ENCODE measurements at places on chromosomes 3 and 15.
A peak's percentile ranks its signal among the peaks of the same experiment; 100 is the strongest.

GRCh38 chr3:44918087-44918486 is 43.7 kb downstream of the TGM4 start:
- DNase-seq: no peak

- no peak for DNase-seq
Measured at GRCh38 chr3:79063624-79064023, 704.2 kb downstream of the ROBO1 start.

DNA sequence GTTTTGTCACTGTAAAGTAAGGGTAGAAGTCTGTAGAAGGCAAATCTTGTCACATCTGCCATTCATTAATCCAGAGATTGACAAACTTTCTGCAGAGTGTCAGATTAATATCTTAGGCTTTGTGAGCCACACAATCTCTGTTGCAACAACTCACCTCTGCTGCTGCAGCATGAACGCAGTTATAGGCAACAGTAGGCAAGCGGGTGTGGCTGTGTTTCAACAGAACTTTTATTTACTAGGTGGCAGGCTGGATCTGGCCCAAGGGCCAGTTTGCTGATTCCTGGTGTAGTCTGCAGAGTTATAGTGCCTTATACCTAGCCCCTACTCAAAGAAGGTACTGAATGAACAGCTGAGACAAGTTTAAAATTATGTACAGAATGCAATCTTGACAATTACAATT is 396.7 kb downstream of the FOXP1 start:
- peak; percentile 41 for DNase-seq

DNA sequence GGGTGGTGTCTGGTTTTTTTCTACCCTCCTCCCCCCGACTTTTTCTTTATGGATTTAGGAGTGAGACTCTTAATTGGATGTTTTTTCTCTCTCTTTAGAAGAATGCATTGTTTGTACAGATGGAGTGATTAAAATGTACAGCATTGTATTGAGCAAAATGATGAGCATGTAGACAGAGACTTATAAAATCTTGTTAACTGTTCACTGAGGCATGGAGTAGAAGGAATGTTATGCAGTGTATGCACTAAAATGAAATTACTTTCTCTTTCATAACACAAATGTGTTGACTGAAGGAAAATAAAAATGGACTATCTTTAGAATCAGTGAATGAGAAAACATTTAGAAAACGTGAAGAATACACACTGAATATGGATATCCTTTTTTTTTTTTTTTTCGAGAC is 39.8 kb downstream of the ZFAND6 start:
- no peak for DNase-seq

- DNase-seq: no peak
Measured at GRCh38 chr15:31957581-31957980, 72.7 kb upstream of the CHRNA7 start.

- no peak for DNase-seq
Measured at GRCh38 chr3:60417576-60417975, 833.7 kb downstream of the FHIT start.

DNA sequence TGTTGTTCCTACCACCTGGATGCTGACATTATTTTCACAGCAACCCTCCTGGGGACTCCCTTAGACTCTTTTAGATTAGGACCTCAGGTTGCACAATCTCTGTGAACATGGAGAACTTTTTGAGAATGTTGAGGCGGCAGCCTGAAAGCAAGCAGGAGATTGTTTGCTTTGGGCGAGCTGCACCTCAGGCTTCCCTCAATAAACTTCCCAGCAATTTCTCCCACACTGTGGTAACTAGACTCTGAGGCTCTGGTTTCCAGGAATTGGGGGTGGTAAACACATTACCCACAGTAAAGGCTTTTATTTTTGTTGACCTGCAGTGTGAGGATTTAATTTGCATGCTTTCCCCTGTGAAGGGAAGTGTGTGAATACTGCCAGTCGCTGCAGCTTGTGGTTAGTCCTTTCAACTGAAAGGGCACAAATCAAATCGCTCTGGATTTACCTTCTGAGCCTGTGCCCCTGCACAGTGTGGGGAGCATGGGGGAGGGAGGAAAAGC is 35.2 kb upstream of the SIAH2 start:
- no peak for DNase-seq

GRCh38 chr3:123656691-123657090 is 71.8 kb upstream of the HACD2 start:
- peak; percentile 40 for DNase-seq

DNA sequence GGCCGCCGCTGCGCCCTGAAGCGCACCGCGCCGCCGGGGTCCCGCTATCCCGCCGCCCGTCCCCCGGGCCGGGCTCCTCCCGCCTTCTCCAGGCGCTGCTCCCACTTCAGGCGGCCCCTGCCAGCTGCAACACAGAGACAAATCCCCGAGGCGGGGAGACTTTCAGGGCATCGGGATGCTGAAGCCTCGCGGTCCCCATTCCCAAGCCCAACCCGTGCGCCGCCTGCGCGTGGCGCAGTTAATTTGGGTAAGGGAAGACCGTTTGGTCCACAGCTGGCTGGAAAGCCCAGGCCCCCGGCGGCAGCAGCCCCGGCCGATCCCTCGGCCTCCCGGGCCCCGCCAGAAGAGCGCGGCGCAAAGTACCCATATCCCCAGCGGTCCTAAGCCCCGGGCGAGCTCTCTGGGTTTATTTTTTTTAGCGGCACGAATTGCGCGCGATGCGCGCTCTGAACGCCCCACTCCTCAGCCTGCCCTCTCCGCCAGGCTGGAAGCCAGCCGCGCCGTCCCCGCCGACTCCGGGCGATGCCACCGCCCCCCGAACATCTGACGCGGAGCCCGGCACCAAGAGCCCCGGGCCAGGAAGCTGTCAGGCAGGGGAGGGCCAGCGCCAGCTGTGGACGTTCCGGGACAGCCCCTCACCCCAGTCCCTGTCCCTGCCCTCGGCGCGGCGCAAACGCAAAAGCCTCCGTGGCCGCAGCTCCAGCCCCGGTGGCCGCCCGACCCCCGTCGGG is 517 bp downstream of the FBN1 start:
- DNase-seq: peak; percentile 57

- no peak for DNase-seq
Measured at GRCh38 chr15:98002866-98003265, 42.4 kb downstream of the ARRDC4 start.

DNA sequence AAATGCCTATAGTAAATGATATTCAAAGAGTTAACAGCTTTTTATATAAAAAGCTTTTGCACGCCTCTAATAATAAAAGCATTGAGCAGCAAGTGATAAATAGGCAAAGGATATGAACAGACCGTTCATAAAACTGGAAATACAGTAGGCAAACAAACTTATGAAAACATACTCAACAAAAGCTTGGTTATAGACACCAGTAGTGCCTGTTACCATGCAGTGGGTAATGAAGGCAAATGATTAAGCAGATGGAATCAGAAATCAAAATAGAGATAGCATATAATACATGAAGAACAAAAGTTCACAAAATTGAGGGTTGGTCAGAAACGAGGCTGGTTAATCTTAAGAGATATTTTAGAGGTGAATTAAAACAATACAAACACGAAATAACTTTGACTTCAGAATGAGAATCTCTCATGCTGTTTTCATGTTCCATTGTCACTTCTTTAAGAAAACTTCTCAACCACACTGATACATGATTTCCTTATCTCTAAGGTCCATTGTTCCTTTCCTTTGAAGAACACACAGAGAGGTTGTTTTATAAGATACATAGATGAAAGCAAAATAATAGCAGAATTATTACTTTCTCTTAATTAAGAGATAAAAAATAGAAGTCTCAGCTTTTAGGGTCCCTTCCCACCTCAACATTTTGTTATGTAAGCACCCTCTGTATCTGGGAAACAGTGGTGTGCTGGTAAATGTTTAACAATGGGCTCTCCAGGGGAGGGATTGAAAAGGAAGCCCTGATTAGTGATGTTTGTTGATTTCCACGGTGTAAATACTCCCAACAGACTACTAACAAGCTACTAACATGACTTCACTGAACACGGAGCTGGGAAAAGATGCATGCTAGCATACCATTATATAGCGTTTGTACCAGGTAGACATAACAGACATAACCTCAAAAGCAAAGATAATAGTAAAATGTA is 12.6 kb downstream of the RASGRP1 start:
- no peak for DNase-seq

DNA sequence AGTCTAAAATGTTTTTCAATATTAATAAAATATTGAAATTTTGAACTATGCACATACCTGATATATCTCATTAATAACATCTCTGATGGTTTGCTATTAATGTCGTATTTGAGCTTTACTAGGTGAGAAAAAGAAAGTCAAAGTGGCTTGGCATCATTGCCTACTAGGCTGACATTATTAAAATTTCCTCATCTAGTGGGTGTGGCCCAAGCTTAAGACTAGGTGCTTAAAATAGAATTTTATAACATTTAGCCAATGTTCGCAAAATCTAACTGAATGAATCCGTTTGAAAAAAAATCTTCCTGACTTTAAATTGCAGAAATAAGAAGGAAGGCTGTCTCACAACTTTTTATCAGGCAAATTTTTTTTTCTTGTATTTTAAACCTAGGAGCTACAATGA is 46.1 kb downstream of the ABI3BP start:
- DNase-seq: no peak

DNA sequence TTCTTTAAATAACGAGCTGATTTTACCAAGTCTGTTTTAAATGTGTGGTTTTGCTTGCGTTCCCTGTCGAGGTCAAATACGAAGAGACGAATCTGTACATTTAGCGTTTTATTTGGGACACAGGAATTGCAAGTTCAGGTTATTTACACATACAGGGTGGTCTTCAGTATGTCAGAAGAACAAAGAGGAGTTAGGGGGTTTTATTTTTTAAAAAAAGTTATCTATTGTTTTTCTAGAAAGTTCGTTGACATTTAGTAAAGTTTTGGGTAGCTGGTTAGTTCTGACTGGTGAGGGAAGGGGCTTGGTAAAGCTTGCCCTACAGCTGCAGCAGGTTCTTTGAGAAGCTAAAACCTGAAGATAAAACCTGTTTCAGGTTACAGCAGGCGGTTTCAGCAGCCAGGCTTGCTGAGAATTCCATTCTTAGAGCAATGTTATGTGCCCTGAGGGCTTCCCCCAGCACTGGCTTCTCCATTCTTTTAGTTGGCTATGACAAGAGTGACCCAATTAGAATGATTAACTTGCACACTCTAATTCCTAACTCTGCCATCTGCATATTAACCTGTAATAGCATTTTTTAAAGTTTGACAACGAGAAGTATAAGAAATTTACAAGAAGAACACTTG is 815 bp upstream of the ZNF280D start:
- DNase-seq: no peak

DNA sequence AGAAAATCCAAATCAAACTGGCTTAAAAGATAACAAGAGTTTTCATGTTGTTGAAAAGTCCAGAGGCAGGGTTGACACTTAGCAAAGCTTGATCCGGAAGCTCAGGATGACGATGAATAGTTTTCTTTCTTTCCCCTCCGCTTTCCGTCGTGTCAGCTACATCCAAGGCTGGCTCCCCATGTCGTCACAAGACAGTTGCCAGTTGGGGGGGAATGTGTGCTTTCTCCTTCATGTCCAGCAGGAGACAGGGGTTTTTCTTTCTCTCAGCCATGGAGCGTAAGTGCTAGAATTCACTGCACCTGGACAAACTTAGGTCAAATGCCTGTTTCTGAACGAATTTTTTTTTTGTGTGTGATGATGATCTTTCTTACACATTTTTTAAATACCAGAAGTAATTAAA is 273.8 kb upstream of the RGMA start:
- peak; percentile 2 for DNase-seq

GRCh38 chr3:62103531-62103930 is 269.8 kb downstream of the FEZF2 start:
- DNase-seq: no peak

DNA sequence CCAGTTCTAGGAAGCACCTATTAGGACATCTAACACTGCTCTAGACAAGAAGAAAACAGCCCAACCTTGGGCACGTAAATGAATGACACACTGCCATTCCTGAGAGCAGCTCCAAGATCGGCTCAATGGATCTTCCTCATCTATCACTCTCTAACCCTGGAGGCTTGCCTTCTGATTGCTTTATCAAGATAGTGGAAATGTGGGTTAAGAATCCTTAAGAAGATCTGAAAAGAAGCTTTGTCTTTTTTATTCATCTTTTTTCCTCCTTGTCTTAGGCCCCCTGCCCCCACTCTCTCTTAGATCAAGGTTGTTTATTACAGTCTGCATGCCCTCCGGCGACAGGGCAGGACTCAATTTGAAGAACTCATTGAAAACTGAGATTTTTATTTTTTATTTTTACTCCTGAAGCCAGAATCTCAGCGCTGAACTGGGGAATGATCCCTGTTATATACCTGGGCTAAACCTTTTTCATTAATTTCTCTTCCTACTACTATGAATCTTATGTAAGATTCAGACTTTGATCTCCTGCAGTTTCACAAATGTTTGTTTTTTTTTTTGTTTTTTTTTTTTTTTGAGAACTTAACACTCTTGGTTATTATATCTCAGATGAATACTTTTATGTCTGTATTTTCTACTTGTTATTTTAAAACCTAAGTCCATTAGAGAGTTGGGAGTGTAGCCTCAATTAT is 219.5 kb downstream of the SV2B start:
- no peak for DNase-seq

- peak; percentile 72 for DNase-seq
Measured at GRCh38 chr15:33021806-33022389, 172.6 kb downstream of the FMN1 start.

DNA sequence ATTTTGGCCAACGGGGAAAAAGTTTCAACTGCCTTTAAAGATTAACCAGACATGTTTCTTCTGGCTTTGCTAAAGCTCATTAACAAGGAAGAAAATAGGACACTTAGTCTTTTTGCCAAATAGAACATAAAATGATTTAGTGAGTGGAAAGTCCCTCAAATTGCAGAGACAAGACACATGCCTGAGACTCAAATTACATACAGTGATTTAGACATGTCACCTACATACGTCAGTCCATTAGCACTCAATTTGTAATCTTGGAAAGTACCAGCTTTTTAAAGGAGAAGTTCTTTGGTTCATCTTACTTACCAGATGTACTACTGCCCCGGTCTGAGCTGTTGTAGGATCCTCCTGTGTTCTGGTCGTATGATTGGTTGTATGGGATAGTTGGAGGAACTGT is 1134.2 kb downstream of the ROBO1 start:
- no peak for DNase-seq

GRCh38 chr3:10599017-10599416 is 93.6 kb upstream of the ATP2B2 start:
- DNase-seq: no peak
